ENCODE measurements at places on chromosomes 5 and 9. TPM values are rescaled to one million over a fixed set of nuclear protein-coding genes. Genes with fewer than 3 reads are reported as not detected.

Gene CCDC69
- 13.9 TPM for total RNA-seq

Gene MARCHF6
- 165 TPM for total RNA-seq

Gene GPX8
- total RNA-seq: 120 TPM

Gene SGTB
- 11.5 TPM for total RNA-seq

Gene ANKRD31
- 0.69 TPM for total RNA-seq

Gene GPX3
- total RNA-seq: 8.6 TPM

Gene TNFSF8
- 2.3 TPM for total RNA-seq

Gene GPRIN1
- 1.3 TPM for total RNA-seq

Gene LRRC19
- total RNA-seq: 0.11 TPM

Gene GABRP
- total RNA-seq: 2.0 TPM

Gene PCSK5
- 25.4 TPM for total RNA-seq

Gene FAM78A
- 3.1 TPM for total RNA-seq

Gene GABBR2
- total RNA-seq: 0.53 TPM

Gene SMIM27
- total RNA-seq: 1.3 TPM

Gene SGCD
- total RNA-seq: 106 TPM

Gene HK3
- 0.74 TPM for total RNA-seq

Gene FSD1L
- 27.5 TPM for total RNA-seq

Gene PRRT1B
- not detected for total RNA-seq
